Ascending aorta (tissue), 2 donors: ENCODE measurements at places on chromosomes 11 and 22.
A peak's percentile ranks its signal among the peaks of the same experiment; 100 is the strongest.

DNA sequence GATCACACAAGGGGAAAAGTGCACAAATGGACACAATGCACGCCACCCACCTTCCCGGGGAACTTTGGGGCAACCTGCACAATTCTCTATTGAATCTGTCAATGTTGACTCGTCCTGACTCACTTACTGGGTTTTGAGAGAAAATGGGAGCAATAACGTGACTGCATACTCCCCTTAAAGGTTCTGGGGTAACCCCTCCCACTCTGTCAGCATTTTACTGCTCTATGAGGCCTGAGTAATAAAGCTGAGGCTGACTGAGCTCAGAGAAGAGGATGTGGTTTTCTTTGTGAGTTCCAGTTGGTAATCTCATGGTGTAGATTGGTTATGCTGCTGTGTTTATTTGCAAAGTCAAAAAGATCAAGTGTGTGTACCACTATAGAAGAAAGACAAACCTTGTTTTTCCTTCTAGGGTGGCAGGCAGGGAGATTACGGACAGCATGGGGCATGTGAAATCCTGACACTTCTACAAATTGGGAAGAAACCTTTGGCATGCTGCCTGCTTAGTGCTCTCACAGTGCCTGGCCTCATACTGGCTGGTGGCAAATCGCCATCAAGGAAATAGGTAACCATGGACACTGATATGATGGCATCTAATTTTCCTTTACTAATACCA is 16.1 kb upstream of the APOA1 start:
- DNase-seq, result no peak

DNA sequence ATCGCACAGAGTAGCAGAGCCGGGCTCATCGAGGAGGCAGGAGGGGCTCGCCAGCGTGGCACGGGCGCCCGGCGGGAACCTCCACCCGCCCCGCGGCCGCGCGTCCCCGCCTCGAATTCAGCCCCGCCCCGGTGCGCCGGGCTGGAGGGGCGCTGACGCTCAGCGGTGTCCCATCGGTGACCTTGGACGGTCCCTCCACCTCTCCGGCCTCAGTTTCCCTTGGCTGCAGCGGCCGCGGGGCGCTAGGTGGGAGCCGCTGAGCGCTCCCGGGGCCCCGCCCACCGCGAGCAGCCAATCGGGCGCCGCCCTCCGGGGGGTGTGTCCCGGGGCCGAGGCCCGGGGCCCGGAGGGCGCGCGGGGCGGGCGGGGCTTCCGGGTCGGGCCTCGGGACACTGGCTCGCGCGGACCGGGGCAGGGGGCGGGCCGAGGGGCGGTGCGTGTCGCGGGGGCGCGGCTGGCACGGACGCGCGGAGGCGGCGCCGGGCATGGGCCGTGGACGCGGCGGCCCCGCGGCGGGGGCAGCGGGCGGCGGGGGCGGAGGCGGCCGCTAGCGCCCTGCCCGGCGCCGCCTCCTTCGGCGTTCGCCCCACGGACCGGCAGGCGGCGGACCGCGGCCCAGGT is at the start of gene PPARA:
PPARA (plus strand) TSS at position 493 of the 621 bp plus-strand sequence. CDS start 47,858 bp downstream, outside the sequence.
- DNase-seq, result peak; percentile 94

DNA sequence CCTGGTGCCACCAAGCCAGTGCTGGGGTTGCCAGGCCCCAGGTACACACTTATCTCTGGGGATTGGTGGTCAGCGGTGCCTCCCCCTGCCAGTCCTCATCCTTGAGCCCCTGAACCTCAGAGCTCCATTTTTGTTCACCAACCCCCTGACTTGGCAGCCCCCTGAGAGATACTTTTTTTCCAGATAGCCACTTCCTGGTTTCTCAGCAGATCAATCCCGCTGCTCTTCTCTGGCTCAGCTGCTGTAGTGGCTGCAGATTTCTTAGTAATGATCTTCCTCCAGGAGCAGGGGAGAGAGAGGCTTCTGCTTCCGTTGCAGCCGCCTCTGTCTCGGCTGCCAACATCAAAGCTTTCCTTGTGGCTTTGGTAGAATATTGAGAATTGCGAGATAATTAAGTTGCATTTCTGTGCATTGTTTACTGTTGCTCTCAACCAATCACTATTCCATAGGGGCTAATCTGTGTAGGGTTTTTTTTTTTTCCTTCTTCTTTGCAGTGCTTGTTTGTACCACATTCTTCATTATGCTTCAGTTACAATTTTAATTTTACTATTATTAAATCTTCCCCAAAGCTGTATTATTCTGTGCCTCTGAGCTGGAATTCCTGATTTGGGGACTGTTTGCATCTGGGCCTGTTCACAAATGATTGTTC is 92.1 kb downstream of the PKNOX2 start:
- DNase-seq, result no peak

- peak; percentile 64 for DNase-seq
Measured at GRCh38 chr11:104163100-104164027, 583 bp downstream of the PDGFD start.

GRCh38 chr22:20147237-20147988 is 3.4 kb downstream of the CCDC188 start:
- no peak for DNase-seq
